CD4-positive, alpha-beta memory T cell (primary cell): ENCODE measurements at places on chromosomes 16 and 17.

DNA sequence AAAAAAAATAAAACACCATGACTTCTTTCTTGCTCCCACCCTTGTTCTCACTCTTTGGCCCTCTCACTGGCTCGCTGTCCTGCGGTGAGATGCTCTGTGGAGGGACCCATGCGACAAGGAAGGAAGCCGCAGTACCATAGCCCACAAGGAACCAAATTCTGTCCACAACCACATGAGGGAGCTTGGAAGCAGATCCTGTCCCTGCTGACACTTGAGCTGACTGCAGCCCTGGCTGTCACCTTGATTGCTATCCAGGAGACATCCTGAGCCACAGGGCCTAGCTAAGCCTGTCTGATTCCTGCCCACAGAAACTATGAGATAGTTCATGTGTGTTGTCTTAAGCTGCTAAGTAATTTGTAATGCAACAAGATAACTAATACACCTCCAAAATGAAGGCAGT, 4.8 kb upstream of the MT2A start:
- no peak for DNase-seq

GRCh38 chr16:77057161-77057774, 133.7 kb upstream of the MON1B start:
- no peak for DNase-seq

DNA sequence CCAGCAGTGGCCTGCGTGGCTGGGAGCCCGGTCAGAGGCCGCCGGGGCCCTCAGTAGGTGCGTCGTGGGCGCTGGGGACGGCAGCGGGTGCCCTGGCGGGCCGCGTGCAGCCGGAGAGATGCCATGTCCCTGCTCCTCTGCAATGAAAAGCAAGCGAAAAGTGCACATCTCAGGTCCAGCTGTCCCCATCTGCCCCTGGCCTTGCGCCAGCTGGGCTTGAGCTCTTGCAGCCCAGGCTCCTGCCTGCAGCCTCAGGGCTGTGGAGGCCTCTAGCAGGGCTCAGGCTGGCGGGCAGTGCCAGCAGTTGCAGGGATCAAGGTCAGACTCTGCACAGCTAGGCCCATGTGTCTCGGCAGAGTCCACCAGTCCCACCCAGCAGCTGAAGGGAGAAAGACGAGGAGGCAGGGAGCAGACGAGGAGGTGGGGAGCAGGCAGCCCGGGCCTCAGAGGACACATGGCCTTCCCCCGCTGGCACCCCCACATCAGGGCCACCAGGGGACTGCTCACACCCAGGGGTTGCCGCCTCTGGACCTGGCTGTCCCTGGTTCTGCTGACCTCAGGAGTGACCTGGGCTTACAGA, 11.2 kb downstream of the SLC16A3 start:
- no peak for DNase-seq

- no peak for DNase-seq
These were observed 52.1 kb downstream of the CDH11 start for GRCh38 chr16:65069766-65070165.

GRCh38 chr17:48457080-48457836, 27.2 kb upstream of the SKAP1 start:
- peak; percentile 81 for DNase-seq

- peak; percentile 4 for DNase-seq
These were observed 25.5 kb upstream of the MYO15B start for GRCh38 chr17:75561927-75562603.

DNA sequence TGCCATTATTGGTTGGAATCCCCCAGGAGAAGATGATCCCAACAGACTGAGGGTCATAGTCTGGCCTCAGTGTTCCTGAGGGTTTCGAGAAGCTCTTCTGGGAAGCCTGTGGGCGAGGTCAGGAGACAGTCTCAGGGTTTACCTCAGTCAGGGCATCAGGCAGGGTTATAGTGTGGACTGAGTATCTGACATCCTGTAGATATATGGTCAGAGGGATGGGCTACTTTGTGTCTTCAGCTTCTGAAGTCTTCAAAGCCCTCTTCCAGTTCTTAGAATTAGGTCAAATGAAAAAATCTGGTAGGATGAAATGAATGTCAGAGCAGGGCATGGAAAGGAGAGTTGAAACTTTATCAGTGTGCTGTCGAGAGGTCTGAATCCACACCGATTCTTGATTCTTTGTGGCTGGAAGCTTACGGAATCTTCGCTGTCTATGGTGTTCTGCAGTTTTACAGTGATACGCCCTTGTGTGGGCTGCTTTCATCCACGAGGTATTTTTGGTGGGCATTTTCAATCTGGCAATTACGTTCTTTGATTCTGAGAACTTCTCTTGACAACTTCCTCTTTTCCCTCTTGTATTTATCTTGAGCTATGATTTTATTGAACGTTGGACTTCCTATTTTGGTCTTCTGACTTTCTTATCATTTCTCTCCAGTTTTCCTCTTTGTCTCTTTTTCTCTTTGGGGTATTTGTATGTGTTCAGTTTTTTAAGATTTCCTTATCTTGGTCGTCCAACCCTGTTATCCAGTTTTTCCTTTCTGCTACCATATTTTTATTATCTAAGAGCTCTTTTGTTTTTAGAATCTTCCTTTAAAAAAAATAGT, 30.4 kb downstream of the BPTF start:
- DNase-seq: no peak

DNA sequence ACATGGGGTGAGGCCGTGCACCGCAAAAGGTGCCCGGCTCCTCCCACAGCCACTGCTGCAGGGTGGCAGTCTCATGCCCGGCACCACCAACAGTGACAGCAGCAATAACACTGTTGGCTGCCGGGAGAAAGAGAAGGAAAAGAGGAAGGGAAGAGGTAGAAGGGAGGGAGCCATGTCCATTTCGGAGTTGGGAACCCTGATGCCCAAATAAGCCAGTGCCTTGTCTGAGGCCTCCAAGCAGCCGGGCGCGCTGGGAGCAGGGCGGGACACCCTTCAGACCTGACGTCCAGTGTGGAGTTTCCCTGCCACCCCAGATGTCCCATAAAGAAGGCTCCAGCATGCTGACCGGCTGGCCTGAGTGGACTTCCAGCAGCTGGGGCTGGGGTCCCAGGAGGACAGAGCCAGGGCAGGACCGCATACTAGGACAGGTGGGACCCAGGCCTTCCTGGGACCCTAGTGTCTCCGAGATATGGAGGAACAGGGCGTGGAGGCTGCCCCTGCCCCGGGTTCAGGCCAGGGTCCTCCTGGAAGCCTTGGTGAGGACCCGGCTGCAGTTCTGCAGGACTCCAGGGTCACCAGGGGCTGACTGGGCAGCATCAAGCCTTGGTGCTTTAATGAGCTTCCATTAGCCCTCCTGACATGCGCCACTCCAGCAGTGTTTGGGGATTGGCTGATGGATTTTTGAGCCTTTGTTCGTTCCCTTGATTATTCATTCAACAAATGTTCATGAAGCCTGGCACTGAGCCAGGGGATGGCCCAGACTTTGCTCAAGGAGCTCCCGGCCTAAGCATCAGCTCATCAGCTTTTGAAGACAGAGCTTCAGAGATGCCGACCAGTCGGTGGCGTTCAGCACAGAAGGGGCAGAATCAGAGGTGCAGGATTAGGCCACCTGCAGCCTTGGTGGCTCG, 223.6 kb upstream of the CIBAR2 start:
- DNase-seq: no peak

GRCh38 chr17:42120161-42120769, 902 bp downstream of the KAT2A start:
- DNase-seq: no peak

GRCh38 chr17:9987779-9988585, 82.9 kb upstream of the RCVRN start:
- DNase-seq: no peak

GRCh38 chr17:28712032-28712704, 480 bp upstream of the PROCA1 start:
- peak; percentile 62 for DNase-seq

- peak; percentile 16 for DNase-seq
These were observed 8.7 kb downstream of the CORO7 start for GRCh38 chr16:4407543-4408322.

DNA sequence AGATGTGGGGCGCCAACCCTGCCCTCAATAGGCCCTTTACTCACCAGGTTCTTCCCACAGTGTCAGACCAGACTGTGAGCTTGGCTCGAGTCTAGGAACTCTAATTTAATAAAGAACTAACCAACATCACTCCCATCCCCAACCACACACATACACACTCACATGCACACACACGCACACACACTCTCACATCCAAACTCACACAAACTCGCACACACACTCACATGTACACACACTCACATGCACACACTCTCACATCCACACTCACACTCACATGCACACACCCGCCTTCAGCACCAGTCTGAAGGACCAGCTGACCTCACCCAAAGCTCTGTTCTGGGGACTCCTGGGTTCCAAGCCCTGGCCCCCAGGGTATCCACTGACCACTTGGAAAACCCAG, 63.8 kb downstream of the COG7 start:
- DNase-seq: no peak

- peak; percentile 78 for DNase-seq
These were observed 67.0 kb downstream of the CENPV start for GRCh38 chr17:16286009-16286946.

GRCh38 chr17:43740541-43740940, 18.1 kb downstream of the SOST start:
- no peak for DNase-seq

DNA sequence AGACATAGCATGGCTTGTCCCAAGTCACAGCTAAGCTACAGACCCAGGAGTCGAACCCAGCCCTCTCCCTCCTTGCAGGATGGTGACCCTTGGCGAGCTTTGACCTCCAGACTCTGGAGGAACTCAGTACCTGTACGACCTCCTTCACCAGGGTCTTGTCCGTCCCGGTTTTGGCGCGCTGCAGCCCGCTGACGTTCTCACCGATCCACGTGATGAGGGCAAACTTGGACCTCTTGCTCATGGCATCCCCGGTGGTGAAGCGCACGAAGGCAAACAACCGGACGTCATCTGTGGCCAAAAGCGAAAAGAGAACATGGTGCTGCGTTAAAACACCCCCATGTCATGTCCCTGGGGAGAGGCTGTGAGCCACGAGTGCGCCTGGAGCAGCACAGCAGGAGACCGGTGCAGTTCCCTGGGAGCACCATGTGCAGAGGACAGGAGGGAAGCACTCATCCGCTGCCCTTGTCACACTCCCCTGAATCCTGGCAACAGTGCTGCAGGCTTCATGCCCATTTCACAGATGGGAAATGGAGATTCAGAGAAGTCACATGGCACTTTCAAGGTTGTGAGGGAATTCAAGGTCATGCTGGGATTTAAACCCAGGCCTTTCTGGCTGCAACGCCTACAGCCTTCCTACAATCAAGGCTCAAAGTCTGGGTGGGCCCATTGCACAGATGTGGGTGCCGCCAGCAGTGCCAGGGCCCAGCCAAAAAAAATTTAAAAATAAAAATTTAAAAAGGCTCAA, 27.7 kb downstream of the COTL1 start:
- no peak for DNase-seq

DNA sequence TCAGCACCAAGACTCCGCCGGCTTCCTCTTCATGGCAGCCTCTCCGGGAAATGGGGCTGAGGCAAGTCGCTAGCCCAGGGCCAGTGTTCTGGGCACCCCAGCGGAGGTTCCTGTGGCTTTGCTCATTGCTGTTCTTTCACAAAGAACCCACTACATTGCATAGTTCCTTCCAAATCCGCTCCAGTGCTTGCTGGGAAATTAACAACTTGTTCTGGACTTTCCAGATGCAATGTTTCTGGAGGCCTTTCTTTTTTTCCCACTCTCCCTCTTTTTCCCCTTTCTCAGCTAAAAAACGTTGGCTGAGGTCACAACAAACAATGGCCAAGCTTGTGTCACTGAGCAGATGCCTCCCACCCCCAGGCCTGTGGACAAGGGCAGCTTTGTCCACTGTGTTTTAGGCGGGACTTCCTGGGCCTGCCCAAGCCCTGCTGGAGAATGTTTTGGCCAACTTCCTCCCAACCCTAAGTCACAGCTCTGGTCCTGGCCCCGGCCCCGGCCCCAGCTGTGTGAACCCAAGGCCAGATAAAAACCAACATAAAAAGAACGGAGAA, 131.5 kb upstream of the RCVRN start:
- no peak for DNase-seq

- peak; percentile 26 for DNase-seq
These were observed 12.9 kb downstream of the ZNRF1 start for GRCh38 chr16:75011634-75012307.

GRCh38 chr16:85510041-85510659, 103.0 kb upstream of the GSE1 start:
- no peak for DNase-seq

- DNase-seq: no peak
These were observed 167.7 kb downstream of the IRX3 start for GRCh38 chr16:54118846-54119245.

DNA sequence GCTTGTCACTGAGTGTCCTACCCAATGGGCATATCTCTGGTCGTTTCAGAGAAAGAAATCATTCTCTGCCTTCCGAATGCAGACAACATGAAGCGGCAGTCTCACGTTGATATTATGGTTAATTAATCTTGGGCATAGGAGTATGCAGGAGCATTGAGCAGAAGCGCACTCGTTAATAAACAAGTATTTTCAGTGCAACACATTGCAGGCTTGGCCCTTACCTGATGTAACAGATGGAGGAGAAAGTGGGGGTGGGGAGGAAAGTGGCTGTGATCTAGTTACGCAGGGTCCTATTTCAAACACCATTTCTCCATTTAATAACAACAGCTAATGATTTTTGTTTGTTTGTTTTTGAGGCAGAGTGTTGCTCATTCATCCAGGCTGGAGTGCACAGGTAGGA, 414.0 kb upstream of the RBFOX1 start:
- no peak for DNase-seq

GRCh38 chr16:10556236-10556635, 24.2 kb downstream of the EMP2 start:
- no peak for DNase-seq

DNA sequence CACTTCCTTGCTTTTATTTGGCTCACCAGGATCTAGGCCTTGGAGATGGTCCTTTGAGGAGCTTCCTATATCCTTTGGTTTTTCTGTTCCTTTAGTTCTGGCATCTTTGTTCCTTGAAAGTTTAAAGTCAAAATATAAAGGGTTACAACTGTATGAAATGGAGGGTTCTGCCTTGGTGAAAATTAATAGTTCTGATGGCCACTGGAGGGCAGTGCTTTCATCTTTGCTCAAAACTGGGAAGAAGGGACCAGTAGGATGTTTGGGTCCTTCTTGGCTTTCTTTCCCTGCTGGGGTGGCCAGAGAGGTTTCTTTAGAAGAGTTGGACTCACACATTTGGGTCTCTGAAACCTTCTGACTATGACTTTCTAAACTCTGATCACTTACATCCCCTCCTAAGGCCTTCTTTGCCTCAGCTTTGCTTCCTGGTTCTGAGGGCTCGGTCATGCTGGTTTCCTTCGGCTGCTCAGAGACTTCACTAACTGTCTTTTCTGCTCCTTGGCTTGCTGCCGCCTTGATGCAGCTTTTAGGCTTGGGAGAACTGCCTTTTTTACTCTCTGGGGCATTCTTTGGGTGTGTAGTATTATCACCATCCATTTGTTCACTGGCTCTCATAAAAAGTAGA, 10.9 kb upstream of the ITGA2B start:
- DNase-seq: no peak

GRCh38 chr16:58264961-58265479, 29.8 kb downstream of the PRSS54 start:
- DNase-seq: no peak

- peak; percentile 72 for DNase-seq
These were observed 26.4 kb downstream of the USP10 start for GRCh38 chr16:84726079-84726668.
